ENCODE measurements at places on chromosomes 7 and 10.

DNA sequence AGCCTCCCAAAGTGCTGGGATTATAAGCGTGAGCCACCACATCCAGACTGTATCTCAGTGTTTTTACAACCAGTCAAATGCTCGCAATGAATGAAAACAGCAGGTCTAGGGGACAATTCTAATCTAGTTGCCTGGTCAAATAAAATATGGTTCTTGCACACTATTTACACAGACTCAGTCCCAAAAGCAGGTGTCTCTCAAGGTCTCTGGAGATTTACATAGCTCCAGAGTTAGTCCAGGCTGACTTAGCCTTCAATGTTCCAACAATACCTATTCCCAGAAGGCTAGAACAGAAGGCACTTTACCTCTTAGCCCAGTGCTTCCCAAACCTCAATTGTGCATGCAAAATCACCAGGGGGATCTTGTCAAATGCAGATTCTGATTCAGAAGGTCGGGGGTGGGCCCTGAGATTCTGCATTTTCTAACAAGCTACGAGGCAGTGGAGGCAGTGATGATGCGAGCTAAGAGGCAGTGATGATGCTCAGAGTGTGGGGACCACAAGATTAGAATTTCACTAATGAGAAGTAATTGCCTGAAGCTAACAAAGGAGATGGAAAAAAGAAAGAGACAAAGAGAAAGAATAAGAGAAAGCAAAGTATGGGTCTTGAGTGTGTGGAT, 6.4 kb downstream of the KIAA1549 start:
- no peak for DNase-seq

- no peak for DNase-seq
Measured at GRCh38 chr10:5404208-5405041, at the start of gene TUBAL3. TUBAL3 (minus strand) TSS chr10:5404828; CDS start chr10:5404792, 36 bp downstream.

DNA sequence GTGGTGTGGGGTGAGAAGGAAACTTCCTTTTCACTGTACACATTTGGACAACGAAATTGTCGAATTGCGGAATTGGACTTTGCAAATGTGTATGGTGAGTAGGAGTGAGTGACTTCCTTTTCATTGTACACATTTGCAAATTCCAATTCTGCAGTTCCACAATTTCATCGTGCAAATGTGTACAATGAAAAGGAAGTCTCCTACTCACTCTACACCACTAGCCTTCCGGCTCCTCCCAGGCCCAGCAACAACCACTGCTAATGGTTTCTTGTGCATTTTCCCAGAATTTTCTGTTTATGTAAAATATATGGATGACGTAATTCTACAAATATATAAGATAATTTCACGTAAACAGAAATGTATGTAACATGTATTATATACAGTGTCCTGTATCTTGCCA, 118.5 kb downstream of the ARL4A start:
- no peak for DNase-seq

DNA sequence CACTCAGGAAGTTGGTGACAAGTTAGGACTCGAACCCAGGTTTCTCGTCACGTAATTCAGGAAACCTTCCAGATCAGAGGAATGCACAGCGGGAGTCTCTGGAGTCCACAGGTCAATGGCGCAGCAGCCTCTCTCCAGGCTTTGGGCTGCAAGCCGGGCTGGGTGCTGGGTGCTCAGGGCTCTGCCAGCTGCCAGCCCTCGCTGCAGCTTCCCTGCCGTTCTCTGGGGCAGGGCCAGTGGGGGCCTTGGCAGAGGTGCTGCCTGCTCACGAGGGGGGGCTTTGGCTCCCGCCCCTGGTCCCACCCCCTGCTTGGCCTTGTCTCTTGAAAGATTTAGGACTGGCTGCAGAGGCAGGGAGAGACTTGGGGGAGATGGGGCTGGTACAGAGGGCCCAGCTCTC, at the start of gene TACR2:
TSS of gene TACR2 (minus strand) at position 224 of the 400 bp plus-strand sequence. CDS start 595 bp downstream, outside the sequence.
- DNase-seq: no peak

DNA sequence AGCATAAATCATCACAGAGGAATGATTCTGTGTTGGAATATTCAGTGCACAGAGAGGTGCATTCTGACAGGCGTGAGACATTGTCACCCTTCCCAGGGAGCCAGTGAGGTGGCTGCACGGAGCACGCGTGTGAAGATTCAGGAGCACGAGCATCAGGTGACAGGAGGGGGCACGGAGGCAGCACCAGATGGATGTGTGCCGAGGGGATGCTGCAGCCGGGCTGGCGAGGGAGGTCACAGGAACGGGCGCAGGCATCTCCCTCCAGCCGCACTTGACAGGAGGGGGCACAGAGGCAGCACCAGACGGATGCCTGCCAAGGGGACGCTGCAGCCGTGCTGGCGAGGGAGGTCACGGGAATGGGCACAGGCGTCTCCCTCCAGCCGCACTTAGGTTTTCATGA, 66.5 kb downstream of the DIP2C start:
- DNase-seq: no peak

DNA sequence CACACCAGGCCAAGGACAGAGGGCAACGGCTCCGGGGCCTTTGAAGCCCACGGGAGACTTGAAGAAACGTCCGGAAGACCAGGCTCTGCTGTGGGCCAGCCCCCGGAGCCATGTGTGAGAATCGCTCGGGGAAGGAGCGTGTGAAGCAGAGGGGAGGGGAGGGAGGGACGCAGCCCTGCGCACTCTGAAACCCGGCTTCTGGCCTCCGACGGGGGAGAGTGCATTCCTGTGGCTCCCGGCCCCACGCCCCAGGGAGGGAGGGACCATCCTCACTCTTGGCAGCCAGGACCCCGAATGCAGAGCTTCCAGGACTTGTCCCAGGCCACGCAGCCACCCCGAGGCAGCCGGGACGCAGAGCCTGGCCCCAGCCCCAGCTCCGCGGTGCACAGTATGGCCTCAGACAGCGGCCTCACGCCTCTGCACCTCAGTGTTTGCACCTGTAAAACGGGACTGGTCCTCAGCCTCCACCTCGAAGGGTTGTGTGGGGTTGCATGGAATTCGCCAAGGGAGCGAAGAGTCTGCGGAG, 67.4 kb downstream of the PDGFA start:
- no peak for DNase-seq

All from skeletal muscle cell (primary cell).